Muscle of leg (tissue), 16 donors: ENCODE measurements at places on chromosomes 12 and 14. TPM values are rescaled to one million over a fixed set of nuclear protein-coding genes. Genes with fewer than 3 reads are reported as not detected.

The TMBIM6 gene
- 211 TPM for total RNA-seq

The ISM2 gene
- total RNA-seq: 0.09 TPM

The ETFRF1 gene
- 22.7 TPM for total RNA-seq

The CCDC85C gene
- total RNA-seq: 3.4 TPM

The COL2A1 gene
- 88.7 TPM for total RNA-seq

The AQP6 gene
- total RNA-seq: 0.13 TPM

The RDH12 gene
- 0.40 TPM for total RNA-seq

The CCDC175 gene
- not detected for total RNA-seq

The SLC6A12 gene
- total RNA-seq: 0.40 TPM

The NABP2 gene
- 24.1 TPM for total RNA-seq

The TEX52 gene
- not detected for total RNA-seq

The EPS8 gene
- 37.1 TPM for total RNA-seq

The PTGDR gene
- 0.40 TPM for total RNA-seq

The GPR84 gene
- total RNA-seq: not detected

The NEUROD4 gene
- total RNA-seq: under 0.01 TPM

The SLC5A8 gene
- total RNA-seq: 0.04 TPM
